ENCODE measurements at places on chromosomes 7 and 10. TPM values are rescaled to one million over a fixed set of nuclear protein-coding genes. Genes with fewer than 3 reads are reported as not detected.

DNA sequence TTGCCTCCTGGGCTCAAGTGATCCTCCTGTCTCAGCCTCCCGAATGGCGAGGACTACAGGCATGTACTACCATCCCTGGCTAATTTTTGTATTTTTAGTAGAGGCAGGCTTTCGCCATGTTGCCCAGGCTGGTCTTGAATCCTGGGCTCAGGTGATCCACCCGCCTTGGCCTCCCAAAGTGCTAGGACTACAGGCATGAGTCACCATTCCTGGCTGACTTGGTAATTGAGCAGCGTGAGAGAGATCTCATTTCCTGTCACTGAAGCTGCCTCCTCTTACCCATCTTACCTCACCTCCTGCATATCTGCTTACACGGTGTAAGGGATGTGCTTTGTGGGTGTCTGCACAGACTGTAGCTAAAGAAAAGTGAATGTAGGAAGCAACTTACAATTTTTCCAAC lies 9.7 kb downstream of the IFIT3 start:
- peak; percentile 35 for DNase-seq

DNA sequence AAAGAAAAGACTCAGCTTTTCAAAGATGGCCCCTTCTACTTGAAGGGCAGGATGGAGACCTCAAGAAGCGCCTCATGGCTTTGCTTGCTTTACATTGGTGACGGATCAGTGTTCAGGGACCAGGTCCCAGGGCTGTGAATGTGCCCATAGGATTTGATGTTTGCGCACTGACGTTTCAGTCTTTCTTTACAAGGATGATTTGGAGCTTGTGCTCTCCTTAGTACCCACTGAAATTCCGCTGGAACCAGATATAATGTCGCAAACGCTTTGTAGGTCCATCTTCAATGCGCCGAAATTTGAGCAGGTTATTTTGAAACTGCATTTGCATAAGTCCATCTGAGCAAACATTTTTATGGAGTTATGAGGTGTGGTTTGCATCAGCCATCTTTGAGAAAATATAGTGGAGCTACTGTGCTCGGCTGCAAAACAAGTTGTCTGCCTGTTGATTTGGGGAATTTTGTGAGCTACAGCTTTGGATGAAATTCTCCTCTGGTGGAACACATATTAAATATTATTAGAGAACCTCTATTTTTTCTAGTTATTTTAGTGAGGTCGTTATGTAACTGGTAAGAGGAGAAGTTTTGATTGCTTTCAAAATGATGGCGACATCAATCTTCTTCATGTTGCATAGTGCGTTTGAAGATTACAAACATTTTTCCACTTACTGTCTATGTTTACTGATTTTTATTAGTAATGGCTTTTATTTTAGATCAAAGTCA lies 2.4 kb downstream of the RBM20 start:
- DNase-seq, result no peak

GRCh38 chr7:151456276-151456675 lies 16.3 kb upstream of the CRYGN start:
- no peak for DNase-seq

- no peak for DNase-seq
Measured at GRCh38 chr10:8975535-8975934, 921.0 kb downstream of the GATA3 start.

The ACBD7 gene
- not detected for total RNA-seq

Measured in gastrocnemius medialis (tissue), 4 donors.